ENCODE measurements at places on chromosomes 2 and 18. TPM values are rescaled to one million over a fixed set of nuclear protein-coding genes. Genes with fewer than 3 reads are reported as not detected.

Gene SLC35F5
- 65.6 TPM for total RNA-seq

Gene ESPNL
- 5.0 TPM for total RNA-seq

Gene ACVR1
- 29.6 TPM for total RNA-seq

Gene NAPG
- total RNA-seq: 13.5 TPM

Gene TMEM200C
- not detected for total RNA-seq

Gene SULT1C4
- not detected for total RNA-seq

Gene SNX17
- total RNA-seq: 146 TPM

Gene RTP5
- not detected for total RNA-seq

Gene NTSR2
- not detected for total RNA-seq

Gene MERTK
- 2.0 TPM for total RNA-seq

Gene EVA1A
- total RNA-seq: 7.3 TPM

Gene ALPG
- total RNA-seq: not detected

Gene CHST9
- total RNA-seq: not detected

Gene ERBB4
- not detected for total RNA-seq

Gene ST6GAL2
- total RNA-seq: 1.6 TPM
